NCI-H526 treated with DMSO at 0.1 percent for 48 hours (cell line): ENCODE measurements at places on chromosomes 5 and 9.
A peak's percentile ranks its signal among the peaks of the same experiment; 100 is the strongest.

- no peak for DNase-seq
These were observed 198.9 kb downstream of the TSSK1B start for GRCh38 chr5:113235884-113236283.

- DNase-seq, result no peak
These were observed 66.7 kb downstream of the PCDH1 start for GRCh38 chr5:141811287-141812155.

GRCh38 chr5:102153003-102153759 lies 142.9 kb downstream of the SLCO4C1 start:
- peak; percentile 1 for DNase-seq

GRCh38 chr9:98121058-98121457 lies 2.0 kb upstream of the TRIM14 start:
- no peak for DNase-seq
